ENCODE measurements at places on chromosomes 2 and 18.

- DNase-seq, result no peak
Observed at GRCh38 chr18:845152-845819, 33.2 kb upstream of the YES1 start.

- no peak for DNase-seq
Observed at GRCh38 chr2:170098626-170099312, 79.2 kb upstream of the MYO3B start.

GRCh38 chr18:74803117-74803516, 205.4 kb downstream of the ZNF407 start:
- DNase-seq, result no peak

- no peak for DNase-seq
Observed at GRCh38 chr2:239644011-239644410, 243.2 kb upstream of the HDAC4 start.

GRCh38 chr2:239158641-239159475, 242.0 kb downstream of the HDAC4 start:
- DNase-seq, result no peak

- no peak for DNase-seq
Observed at GRCh38 chr2:209696836-209697711, 74.6 kb upstream of the UNC80 start.

- DNase-seq, result no peak
Observed at GRCh38 chr18:48195787-48196186, 213.4 kb downstream of the ZBTB7C start.

DNA sequence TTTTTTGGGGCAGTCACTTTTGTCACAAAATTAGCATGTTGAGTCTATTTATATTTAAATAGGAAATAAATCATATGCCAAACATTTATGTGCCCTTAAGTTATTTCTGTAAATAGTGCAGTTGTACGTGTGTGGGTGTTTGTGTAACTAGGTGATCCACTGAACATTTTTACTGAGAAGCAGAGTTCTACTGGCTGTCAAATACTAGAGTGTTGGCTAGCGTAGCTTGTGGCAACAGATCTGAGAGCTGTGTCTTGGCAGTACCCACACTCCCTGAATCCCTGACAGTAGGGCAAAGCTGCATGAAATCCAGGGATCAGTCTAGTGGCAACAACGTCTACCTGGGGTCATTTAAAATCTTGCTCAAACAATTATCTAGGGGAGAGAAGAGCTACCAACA, 273.1 kb upstream of the SLC8A1 start:
- no peak for DNase-seq

- no peak for DNase-seq
Observed at GRCh38 chr2:208148803-208149202, 2.8 kb upstream of the CRYGB start.

DNA sequence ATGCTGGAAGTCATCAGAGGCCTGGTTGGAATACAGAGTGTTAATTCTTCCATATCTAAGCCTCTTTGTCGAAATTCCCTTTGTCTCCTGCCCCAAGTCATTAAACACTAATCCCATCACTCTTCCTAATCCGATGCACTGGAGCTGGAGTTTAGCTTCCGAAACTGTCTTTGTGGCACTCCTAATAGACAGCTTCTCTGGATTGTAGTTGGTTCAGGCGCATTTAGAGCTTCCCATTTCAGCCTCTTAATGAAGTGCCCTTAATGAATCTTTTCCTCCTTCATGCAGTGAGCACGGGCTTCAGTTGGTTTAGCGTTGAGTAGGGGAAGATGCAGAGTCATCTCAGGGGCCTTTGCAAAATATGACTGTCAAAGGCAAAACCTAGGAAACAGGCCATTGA, 72.2 kb upstream of the MEIS1 start:
- DNase-seq, result no peak

DNA sequence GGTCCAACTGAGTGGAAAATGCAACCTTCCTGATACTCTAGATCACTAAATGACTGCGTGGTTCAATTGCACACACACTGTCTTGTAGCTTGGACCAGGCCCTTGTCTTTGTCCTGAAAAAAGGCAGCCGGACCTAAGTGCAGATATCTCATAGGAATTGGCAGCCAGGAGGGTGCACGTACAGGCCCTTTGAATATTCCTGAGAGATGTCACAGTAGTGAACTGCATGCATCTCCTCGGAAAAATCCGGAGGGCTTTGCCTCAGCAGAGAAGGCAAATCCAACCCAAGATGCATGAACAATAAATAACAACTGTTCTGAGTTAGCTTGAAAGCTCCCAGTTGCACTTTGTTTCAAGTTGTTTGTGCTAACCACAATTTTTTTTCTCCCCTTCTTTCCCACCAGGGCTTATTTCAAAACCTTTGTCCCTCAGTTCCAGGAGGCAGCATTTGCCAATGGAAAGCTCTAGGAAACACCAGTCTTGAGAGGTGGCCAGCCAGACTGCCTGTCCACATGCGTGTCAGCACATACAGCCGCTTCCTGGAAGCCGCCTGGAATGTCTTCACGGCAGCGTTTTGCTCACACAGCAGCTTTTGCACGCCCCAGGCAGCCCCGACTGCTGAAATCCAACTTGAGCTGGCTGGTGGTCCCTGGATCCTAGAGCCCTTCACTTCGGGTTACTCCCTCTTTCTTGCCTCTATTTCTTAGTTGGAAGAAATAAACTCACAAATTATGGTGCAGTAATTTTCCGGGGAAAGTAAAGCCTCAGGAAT, 54.4 kb upstream of the FOSL2 start:
- no peak for DNase-seq

DNA sequence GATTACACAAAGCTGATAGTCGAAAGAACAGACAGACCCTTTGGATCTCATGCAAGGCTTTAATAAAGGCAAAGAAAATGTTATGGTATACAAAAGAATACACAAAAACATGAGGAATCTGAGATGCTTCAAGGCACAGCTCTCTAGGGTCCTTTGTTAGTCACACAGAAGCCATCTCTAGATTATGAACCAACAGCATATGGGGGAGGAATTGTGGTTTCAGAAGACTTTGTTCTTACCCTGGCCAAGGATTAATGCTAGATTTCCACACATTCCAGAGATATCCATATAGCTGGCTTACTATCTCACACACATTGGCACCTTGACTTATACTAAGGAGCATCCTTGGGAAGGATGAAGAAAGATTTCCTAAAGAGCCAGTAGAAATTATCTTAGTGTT, 206.1 kb downstream of the GULP1 start:
- DNase-seq, result no peak

- no peak for DNase-seq
Observed at GRCh38 chr2:196944570-196944969, 18.1 kb upstream of the PGAP1 start.

- no peak for DNase-seq
Observed at GRCh38 chr2:43737097-43737854, 36.6 kb upstream of the DYNC2LI1 start.

GRCh38 chr2:49360407-49360767, 206.1 kb upstream of the FSHR start:
- no peak for DNase-seq

- no peak for DNase-seq
Observed at GRCh38 chr2:171882089-171882769, 11.8 kb downstream of the SLC25A12 start.

GRCh38 chr2:218375212-218375611, 6.9 kb upstream of the SLC11A1 start:
- no peak for DNase-seq

DNA sequence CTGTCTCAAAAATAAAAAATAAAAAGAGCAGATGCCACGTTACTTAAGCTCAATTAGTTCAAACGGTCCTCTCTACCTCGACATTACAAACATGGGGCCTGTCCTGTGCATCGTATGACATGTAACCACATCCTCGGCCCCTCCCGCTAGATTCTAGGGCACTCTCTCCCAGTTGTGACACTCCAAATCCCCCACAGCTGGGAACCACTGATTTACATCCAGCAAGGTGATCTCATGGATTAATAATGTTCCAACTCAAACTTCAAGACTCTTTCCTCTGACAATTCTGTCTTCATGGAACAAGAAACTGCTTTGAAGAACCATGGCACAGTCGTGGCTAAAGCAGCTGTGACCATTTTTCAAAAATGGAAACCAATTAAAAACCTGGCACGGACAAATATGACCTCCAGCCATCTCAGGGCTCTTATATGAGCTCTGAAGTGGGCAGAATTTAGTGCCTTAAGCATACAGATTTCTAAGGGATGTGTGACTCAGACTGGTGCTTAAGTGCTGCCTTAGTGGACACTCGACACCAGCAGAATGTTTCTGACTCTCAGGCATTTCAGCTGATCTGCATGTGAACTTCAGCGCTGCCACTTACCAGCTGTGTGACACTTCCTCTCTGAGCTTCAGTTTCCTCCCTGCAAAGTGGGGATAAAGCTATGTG, 31.7 kb upstream of the ASAP2 start:
- no peak for DNase-seq

DNA sequence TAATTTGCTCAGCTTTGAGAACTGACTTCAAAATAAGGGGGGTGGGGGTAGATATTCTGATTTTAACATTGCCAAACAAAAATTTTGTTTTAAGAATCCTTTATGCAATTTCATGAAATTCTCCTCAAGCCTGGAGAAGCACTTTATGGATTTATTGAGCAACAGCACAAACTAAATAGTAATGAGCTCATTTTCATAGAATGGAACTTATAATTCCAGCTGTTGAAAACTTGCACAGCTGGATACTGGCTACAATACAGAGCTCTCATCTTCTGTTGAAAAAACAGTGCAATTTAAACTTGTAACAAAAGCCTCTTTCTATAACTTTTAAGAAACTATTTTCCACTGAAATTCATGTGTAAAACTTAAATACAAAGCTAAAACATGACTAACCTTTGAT, 137.6 kb upstream of the FN1 start:
- DNase-seq, result no peak

GRCh38 chr2:136359121-136359965, 241.4 kb upstream of the CXCR4 start:
- DNase-seq, result no peak

DNA sequence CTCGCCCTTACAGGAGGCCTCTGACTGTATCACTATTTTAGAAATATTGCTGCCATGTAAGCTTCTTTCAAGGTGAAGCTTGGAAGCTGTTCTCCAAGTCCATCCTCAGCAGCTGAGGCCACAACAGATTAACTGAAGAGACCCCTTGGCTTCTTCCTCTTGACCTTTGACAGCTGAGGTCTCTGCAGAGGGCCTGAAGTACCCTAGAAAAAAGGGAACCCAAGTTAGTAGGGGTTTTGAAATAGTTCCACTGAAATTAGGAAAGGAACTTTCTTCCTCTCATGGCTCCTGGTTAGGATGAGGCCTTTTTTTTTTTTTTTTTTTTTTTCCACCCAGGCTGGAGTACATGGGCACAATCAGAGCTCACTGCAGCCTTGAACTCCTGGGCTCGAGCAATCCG, 15.5 kb upstream of the IHH start:
- DNase-seq, result no peak

DNA sequence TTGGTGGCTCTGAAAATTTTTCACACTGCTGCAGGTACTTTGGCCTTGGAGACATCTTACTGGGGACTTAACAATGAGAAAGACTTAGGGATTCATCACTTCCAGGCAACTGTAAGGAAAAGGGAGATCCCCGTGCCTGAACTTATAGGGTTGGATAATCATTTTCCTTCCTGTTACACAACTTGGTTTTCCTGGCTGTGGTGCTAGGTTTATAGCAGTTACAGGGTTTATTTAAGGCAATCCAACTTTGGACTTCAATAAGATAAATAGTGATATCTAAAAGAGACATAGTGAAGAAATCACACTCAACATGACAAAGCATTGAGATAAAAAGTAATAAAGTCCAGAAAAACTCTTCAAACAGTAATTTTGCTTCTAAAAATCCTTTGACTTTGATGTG, 70.2 kb upstream of the RAPH1 start:
- DNase-seq, result no peak

GRCh38 chr2:109399066-109399465, 214.7 kb downstream of the SEPTIN10 start:
- no peak for DNase-seq

- no peak for DNase-seq
Observed at GRCh38 chr2:84071050-84071449, 388.0 kb downstream of the SUCLG1 start.

- no peak for DNase-seq
Observed at GRCh38 chr18:79459946-79460480, 64.3 kb downstream of the NFATC1 start.

GRCh38 chr18:59298871-59299270, 19.6 kb downstream of the CPLX4 start:
- DNase-seq, result no peak

DNA sequence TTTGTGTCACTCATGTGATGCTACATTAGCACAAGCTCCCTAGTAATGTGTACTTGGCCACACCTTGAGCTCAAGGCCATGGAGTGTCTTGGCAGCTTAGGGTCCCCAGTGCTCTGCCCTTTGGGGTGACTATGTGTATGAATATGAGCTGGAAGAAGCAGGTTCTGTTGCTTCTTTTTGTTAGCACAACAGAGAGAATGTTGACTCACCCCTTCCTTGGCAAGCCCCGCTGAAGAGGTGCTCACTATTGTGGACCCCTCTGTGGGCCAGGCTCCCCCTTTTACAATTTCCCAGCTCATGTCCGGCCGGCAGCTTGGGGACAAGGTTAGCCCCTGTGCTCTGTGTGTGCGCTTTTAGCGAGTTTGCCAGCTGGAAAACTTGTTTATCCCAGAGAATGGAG, 48.1 kb downstream of the DGKD start:
- no peak for DNase-seq

DNA sequence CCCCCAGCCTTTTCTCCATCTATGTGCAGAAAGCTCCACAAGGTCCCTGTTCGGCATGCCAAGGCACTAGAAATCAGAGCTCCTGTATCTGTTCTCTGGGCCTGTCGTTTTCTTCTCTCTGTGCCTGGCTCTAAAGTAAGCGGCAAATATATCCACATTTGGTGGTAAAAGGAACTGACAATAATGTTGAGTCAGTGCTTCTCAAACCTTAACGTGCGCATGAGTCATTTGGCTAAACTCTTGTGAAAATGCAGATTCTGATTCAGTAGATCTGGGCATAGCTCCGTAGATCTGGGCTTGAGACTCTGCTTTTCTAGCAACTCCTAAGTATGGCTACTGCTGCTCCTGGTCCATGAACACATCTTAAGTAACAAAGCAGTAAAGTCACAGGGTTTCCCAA, 16.5 kb upstream of the ACSL3 start:
- no peak for DNase-seq

- no peak for DNase-seq
Observed at GRCh38 chr2:69298862-69299261, 88.2 kb downstream of the GFPT1 start.

DNA sequence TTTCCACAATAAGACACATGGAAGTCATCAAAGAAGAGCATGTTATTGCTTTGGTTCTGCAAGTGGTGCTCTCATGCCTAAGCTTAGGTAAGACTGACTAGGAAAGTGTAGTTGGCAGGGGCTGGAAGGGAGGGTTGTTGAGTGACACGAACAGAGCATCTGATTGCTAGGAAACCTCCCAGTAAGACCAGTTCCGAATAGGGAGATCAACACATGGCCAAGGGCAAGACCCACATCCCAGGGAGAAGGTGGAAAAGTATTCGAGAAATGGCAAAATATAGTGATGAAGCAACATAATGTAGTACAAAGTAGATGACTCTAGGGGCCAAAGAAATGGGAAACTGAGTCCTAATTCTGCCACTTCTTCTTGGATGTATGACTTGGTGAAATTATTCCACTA, 33.8 kb upstream of the FMNL2 start:
- DNase-seq, result no peak

GRCh38 chr2:8821276-8822217, 15.9 kb downstream of the KIDINS220 start:
- DNase-seq, result no peak

- DNase-seq, result no peak
Observed at GRCh38 chr2:7653617-7654016, 736.4 kb downstream of the RNF144A start.
